ENCODE measurements at places on chromosomes 1 and 21. TPM values are rescaled to one million over a fixed set of nuclear protein-coding genes. Genes with fewer than 3 reads are reported as not detected.

GRCh38 chr1:183058851-183059502 is 35.8 kb downstream of the LAMC1 start:
- DNase-seq: no peak
- H3K4me1 ChIP-seq: peaks cover 8% of the 10 kb centered on the region
- H3K27ac ChIP-seq: no peak overlapping the region
- H3K27me3 ChIP-seq: no peaks in the 10 kb centered on the region

The SLC2A1 gene
- 65.4 TPM for total RNA-seq

- DNase-seq: no peak
- H3K27me3 ChIP-seq: no peaks in the 10 kb centered on the region
- no peak overlapping the region for H3K27ac ChIP-seq
- no peak overlapping the region for H3K4me3 ChIP-seq
- H3K4me1 ChIP-seq: no peaks in the 10 kb centered on the region
Observed at GRCh38 chr1:245786948-245787347, 632.2 kb downstream of the KIF26B start.

The LCE3E gene
- not detected for total RNA-seq

- H3K36me3 ChIP-seq: no peaks in the 10 kb centered on the region
- H3K4me3 ChIP-seq: no peak overlapping the region
- DNase-seq: no peak
Observed at GRCh38 chr1:46150085-46150484, 17.7 kb upstream of the PIK3R3 start.

- no peak overlapping the region for H3K27ac ChIP-seq
- H3K4me3 ChIP-seq: no peak overlapping the region
- H3K27me3 ChIP-seq: no peaks in the 10 kb centered on the region
- H3K4me1 ChIP-seq: no peaks in the 10 kb centered on the region
Observed at GRCh38 chr21:38269576-38269936, 12.8 kb downstream of the KCNJ15 start.

The SPATA21 gene
- not detected for total RNA-seq

- no peak for DNase-seq
- H3K27me3 ChIP-seq: no peaks in the 10 kb centered on the region
- no peaks in the 10 kb centered on the region for H3K4me1 ChIP-seq
- H3K4me3 ChIP-seq: no peak overlapping the region
- H3K27ac ChIP-seq: no peak overlapping the region
- no peaks in the 10 kb centered on the region for H3K36me3 ChIP-seq
Observed at GRCh38 chr1:191869790-191870312, 288.4 kb upstream of the RGS18 start.

DNA sequence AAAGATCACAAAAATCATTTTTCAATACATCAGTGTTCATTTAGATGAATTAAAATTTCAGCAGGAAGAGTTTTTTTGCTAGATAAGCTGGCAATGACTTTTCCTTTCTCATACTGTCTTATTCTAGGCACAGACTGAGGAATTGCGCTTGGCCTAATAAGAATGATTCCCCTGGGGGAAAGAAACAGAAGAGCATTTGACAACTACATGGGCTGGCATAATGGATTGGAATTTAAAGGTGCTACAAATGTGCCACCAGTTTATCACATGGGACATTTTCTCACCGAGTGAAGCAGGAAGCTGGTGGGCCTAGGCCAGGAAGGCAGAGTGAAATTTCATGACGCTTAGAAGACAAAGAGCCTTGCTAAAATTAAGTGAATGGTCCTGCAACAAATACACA is 39.3 kb downstream of the CDKN2C start:
- no peaks in the 10 kb centered on the region for H3K27me3 ChIP-seq
- H3K4me1 ChIP-seq: no peaks in the 10 kb centered on the region
- H3K27ac ChIP-seq: no peak overlapping the region
- no peak overlapping the region for H3K4me3 ChIP-seq
- DNase-seq: no peak
- no peaks in the 10 kb centered on the region for H3K36me3 ChIP-seq

The RHD gene
- total RNA-seq: not detected

DNA sequence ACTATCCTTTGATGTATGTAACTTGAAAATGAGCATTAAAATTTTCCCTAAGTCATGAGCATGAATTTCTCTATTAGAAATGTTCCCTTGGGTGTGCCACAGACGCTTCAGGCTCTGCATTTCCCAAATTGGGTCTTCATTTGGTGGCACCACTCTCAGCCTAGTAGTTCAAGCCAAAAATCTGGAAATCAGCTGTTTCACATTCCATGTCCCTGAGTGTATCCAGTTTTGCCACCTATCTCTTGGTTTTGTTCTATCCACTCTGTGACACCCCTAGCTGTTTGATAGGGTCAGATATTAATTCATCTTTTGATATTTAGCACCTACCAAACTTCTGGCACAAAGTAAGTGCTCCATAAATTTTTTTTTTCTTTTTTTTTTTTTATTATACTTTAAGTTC is 89.5 kb upstream of the DPH5 start:
- no peaks in the 10 kb centered on the region for H3K27me3 ChIP-seq
- no peak overlapping the region for H3K27ac ChIP-seq
- no peak for DNase-seq
- no peak overlapping the region for H3K4me3 ChIP-seq
- H3K4me1 ChIP-seq: no peaks in the 10 kb centered on the region

The TSPEAR gene
- 0.27 TPM for total RNA-seq

DNA sequence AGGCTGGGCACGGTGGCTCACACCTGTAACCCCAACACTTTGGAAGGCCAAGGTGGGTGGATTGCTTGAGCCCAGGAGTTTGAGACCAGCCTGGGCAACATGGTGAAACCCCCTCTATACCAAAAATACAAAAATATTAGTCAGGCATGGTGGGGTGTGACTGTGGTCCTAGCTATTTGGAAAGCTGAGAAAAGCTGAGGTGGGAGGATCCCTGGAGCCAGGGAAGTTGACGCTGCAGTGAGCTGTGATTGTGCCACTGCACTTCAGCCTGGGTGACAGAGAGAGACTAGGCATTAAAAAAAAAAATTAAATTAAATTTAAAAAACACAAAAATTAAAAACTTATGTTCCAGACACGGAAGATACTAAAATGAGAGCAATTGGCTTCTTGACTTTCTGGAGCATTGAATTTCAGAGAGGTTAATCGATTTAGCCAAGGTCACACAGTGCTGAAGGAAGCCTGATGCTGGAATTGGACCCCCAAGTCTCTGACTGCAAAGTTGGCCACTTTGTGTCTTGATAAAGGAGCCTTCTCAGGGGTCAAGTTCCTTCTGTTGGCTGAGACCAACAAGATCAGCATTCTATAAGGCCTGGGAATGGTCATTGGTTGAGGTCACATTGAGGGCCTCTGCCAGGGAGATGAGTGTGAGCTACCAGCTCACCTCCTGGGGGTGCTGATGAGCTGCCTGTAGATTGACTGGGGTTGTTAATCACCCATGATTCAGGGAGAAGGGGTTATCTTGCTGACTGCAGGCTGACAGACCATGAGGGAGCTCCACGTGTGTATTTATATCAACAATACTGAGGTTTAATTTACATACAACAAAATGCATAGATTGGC is 54.3 kb downstream of the RPS6KA1 start:
- no peaks in the 10 kb centered on the region for H3K27me3 ChIP-seq
- H3K36me3 ChIP-seq: no peaks in the 10 kb centered on the region
- no peak for DNase-seq
- H3K4me1 ChIP-seq: no peaks in the 10 kb centered on the region
- no peak overlapping the region for H3K27ac ChIP-seq

DNA sequence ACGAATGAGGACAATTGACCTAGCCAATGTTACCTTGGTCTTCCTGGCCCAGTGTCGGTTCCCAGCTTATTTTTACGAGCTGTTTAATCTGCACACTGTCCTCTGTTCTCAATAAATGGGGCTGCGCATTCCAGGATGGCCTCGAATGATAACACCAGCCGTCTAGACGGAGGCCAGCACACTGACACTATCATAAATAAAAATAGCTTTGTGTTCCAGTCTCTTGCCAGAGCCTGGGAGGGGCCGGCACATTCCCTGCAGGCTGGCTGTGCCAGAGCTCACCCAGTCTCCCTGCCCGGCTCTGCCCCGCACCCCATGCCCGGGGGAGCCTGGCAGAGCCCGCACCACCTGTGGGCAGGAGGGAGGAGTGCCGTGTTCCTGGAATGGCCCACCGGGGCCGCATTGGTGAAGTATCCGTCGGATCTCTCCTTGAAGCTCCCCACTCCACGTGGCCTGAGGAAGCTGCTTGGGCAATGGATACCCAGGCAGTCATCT is 92.1 kb downstream of the SPSB1 start:
- H3K27ac ChIP-seq: no peak overlapping the region
- peaks cover 28% of the 10 kb centered on the region for H3K4me1 ChIP-seq
- H3K4me3 ChIP-seq: no peak overlapping the region
- H3K36me3 ChIP-seq: no peaks in the 10 kb centered on the region

The B3GALT5 gene
- total RNA-seq: 0.89 TPM

DNA sequence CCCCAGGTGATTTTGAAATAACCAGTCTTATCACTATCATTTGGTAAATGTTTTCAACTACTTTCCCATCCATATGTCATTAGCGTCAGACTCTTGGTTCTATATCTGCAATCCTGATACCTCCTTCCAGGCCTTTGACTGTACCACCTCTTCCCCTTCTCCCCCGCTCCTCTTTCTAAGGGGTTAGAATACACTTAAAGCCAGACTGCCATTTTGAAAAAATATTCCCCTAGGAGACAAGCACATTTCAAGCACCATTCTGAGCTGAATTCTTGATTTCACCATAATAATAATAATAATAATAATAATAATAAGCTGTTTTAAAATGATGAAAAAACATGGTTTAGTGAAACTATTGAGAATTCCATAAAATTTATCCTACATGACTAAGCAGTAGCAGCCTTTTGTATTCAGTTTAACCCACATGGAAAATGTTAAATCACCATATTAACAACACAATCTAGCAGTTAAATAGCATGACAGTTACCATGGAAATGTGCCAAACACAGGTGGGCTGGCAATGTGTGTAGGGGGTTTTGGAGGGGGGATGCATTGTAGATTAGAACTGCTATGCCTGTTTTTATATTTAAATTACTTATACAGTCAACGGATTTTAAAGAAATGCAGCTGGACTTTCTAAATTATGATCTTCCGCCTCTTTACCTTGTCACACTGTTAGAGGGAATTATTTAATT is 480.2 kb upstream of the DEPDC1 start:
- H3K4me3 ChIP-seq: no peak overlapping the region
- no peak overlapping the region for H3K27ac ChIP-seq
- H3K36me3 ChIP-seq: no peaks in the 10 kb centered on the region
- no peak for DNase-seq
- H3K4me1 ChIP-seq: no peaks in the 10 kb centered on the region
- H3K27me3 ChIP-seq: no peaks in the 10 kb centered on the region

- peak overlapping the region; percentile 9 for H3K27ac ChIP-seq
- no peaks in the 10 kb centered on the region for H3K27me3 ChIP-seq
- DNase-seq: no peak
- no peaks in the 10 kb centered on the region for H3K36me3 ChIP-seq
- peak overlapping the region; percentile 78 for H3K4me3 ChIP-seq
Observed at GRCh38 chr1:46197560-46197963, 672 bp downstream of the POMGNT1 start.

GRCh38 chr1:192462616-192463015 is 113.0 kb upstream of the RGS1 start:
- H3K27ac ChIP-seq: no peak overlapping the region
- no peaks in the 10 kb centered on the region for H3K36me3 ChIP-seq
- no peaks in the 10 kb centered on the region for H3K27me3 ChIP-seq
- DNase-seq: no peak
- no peaks in the 10 kb centered on the region for H3K4me1 ChIP-seq

GRCh38 chr1:31938184-31938975 is at the start of gene PTP4A2:
PTP4A2 (minus strand) TSS chr1:31938368; CDS start chr1:31919065, 19,303 bp downstream.
- DNase-seq: peak; percentile 94
- H3K4me1 ChIP-seq: peaks cover 7% of the 10 kb centered on the region
- H3K27ac ChIP-seq: peak within 1 kb of the TSS; percentile 86
- H3K36me3 ChIP-seq: no peaks in the 10 kb centered on the region
- no peaks in the 10 kb centered on the region for H3K27me3 ChIP-seq
- H3K4me3 ChIP-seq: peak within 1 kb of the TSS; percentile 77

- no peak overlapping the region for H3K27ac ChIP-seq
- no peaks in the 10 kb centered on the region for H3K27me3 ChIP-seq
- no peaks in the 10 kb centered on the region for H3K36me3 ChIP-seq
- DNase-seq: no peak
Observed at GRCh38 chr1:5727871-5728643, 264.2 kb downstream of the NPHP4 start.

DNA sequence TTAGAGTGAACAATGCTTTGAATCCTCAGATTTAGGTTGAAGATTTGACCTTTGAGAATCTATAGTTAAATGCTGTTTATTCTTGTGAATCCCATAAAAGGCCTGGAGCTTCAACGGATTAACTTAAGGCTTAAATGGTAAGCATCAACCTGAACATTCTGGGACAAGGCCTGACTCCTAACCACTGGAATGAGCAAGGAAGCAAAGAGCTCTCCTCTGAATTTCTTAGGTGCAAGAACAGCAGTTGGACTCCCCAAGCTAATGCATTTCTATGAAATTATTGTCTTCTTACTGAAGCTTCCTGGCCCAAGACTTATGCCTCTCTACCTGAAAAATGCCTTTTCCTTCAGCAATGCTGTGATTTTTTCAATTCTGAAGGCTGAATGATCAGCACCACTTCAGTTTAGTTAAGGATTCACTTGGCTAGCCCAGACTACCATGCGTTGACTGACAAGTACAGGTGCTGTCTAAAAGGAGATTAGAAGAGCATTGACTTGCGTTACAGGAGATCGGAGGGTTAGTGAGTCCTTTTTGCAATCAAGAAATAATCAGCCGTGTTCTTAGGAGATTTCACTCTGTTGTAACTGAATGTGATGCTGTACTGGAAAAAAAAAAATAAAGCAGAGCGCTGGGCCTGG is 178.5 kb downstream of the ZC3H11B start:
- DNase-seq: no peak
- no peak overlapping the region for H3K27ac ChIP-seq
- no peak overlapping the region for H3K4me3 ChIP-seq
- peaks cover 9% of the 10 kb centered on the region for H3K4me1 ChIP-seq
- no peaks in the 10 kb centered on the region for H3K36me3 ChIP-seq

The KCNH1 gene
- not detected for total RNA-seq

The ABCG1 gene
- 7.3 TPM for total RNA-seq

The MSH4 gene
- 0.87 TPM for total RNA-seq

DNA sequence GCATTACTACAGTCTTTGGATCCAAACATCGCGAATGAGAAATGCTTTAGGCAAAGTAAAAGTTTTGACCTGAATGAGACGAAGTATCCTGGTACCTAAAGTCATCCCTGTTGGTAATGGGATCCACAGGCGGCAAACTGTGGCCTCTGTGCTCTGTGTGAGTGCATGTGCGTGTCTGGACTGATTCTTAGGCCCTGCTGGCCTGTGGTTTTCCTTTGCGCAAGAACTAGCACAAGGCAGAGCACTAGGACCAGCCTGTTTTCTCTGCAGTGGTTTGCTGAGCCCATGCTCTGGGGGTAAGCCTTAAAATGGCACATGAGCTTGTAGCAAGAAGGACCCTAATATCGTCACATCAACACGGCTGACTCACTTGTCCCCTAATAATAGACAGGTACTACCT is 251.2 kb downstream of the DSCAM start:
- H3K27me3 ChIP-seq: no peaks in the 10 kb centered on the region
- DNase-seq: no peak
- H3K4me3 ChIP-seq: no peak overlapping the region

The TMEM200B gene
- total RNA-seq: 16.2 TPM

The RGS18 gene
- total RNA-seq: 2.0 TPM

The NOL9 gene
- total RNA-seq: 12.6 TPM
